ENCODE measurements at places on chromosomes 2 and 18.

DNA sequence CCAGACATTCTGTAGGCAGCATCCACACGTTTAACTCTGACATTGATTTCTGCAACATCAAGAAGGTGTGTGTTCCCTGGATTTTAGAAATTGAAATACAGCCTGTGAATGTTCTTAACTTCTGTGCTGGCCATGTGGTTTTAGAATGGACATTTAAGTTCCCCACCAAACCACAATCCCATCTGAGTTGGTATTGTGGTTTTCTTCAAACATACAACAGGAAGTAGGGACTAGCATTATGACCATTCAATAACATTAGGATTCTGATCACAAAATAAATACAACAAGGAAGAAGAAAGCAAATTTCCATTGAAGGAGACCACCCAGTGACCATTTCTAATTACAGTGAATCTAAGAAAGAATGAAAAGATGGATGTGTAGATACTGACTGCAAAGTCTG lies 51.2 kb downstream of the MAP3K20 start:
- DNase-seq, result no peak

- no peak for DNase-seq
Observed at GRCh38 chr2:27701676-27702075, 38.0 kb downstream of the SLC4A1AP start.

GRCh38 chr2:156818944-156819343 lies 382.8 kb downstream of the GPD2 start:
- no peak for DNase-seq

DNA sequence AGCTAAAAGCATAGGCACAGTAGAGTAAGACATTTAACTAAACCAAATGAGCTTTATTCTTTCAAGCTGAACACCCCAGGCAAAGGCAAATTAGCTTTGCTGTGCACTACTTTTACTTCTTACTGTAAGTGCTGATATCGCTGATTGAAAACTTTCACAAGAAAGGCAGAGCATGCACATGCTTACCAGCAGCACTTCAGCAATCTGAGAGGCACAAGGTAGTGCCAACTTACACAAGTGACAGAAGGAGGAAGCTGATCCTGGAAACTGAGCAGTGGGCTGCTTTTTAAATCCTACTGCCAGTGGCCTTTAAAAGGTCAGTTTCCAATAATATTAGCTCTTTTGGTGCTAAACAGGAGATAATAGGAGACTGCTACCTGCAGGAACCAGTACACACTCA lies 43.9 kb downstream of the LANCL1 start:
- DNase-seq, result no peak

DNA sequence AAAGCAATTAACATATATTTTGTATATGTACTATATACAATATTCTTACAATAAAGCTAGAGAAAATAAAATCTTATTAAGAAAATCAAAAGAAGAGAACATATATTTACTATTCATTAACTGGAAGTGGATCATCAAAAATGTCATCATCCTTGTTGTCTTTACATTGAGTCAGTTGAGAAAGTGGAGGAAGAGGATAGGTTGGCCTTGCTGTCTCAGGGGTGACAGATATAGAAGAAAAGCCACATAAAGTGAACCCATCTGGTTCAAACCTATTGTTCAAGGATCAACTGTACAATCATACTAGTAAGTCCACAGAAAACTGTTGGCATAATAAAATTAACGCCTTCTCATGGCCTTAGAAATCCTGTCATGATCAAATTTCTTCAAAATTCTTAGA lies 26.6 kb downstream of the SESTD1 start:
- DNase-seq, result no peak

DNA sequence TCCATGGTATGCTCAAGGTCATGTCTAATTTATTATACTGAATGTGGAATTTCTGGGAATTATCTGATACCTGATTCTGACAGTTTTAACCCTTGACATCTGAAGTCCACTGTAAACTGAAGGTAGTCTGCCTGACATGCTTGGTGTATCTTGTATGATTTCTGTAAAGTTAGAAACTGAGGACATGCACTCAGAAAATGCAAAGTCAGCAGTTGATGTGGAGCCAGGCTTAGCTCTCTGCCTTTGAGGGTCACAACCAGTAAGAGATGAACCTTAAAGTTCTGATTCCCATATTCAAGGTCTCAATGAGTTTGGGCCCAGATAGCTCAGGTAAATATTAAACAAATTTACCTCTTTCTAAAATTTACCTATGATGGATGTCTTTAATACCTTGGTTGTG lies 12.3 kb upstream of the CTLA4 start:
- no peak for DNase-seq

GRCh38 chr18:76846217-76846616 lies 23.9 kb downstream of the ZNF236 start:
- DNase-seq, result no peak

- DNase-seq, result no peak
Observed at GRCh38 chr2:183919926-183920325, 678.4 kb upstream of the ZNF804A start.

GRCh38 chr2:199875400-199875799 lies 24.4 kb upstream of the FTCDNL1 start:
- no peak for DNase-seq

- no peak for DNase-seq
Observed at GRCh38 chr2:8611700-8612099, 70.2 kb upstream of the ID2 start.

DNA sequence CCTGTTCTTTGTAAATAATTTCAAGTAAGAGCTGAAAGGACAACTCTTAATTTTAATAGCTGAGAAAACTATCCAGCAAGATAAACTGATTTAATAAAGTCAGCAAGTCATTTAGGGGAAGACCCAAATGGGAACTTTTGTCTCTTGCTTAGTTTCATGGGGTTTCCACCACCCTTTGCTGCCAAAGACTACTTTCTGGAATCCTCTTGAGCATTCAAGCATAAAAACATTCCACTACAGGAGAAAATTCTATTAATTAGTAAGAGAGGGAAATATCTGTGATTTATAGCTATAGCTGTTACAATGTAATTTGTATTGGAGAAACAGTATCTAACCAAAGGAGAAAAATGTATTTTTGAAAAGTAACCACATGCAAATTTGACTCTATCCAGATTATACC lies 20.6 kb downstream of the EFEMP1 start:
- DNase-seq, result no peak

DNA sequence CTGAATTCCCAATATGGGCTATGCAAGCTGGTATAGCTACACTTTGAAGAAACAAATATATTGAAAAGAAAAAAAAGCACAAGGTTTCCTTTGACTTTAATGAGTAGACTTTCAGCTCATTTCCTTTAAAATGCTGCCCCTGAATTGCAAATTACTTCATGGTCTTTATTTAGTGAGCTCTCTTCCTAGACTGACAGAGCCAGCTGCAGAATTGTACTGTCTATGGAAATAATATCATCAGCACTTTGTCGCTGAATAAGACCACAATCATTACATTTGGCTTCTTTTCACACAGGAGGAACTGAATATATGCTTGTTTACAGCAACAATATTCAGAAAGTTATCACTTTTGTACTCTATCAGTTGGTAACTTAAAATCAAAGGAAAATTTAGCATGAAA lies 41.7 kb downstream of the ARL5A start:
- DNase-seq, result no peak

- DNase-seq, result no peak
Observed at GRCh38 chr2:237022533-237022932, 63.2 kb upstream of the COPS8 start.

- no peak for DNase-seq
Observed at GRCh38 chr2:11562011-11562410, 28.2 kb downstream of the GREB1 start.

GRCh38 chr2:100513650-100514049 lies 43.4 kb downstream of the NMS start:
- DNase-seq, result no peak

DNA sequence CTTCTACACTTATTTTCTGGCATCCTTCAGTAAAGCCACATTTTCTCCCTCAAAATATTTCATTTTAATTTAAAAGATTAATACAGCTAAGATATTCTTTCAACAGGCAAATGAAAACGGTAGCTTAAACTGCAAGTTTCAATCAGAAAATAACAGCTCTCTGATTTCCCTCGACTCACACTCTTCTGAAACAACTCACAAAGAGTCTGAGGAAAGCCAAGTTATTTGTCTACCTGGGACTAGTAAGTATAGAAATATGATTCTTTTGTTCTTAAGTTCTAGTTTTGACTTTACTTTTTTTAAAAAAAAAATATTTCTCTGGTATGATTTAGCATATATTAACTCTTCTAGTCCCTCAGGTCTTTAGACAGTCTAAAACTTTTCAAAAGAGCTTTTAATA lies 27.2 kb downstream of the CEP192 start:
- DNase-seq, result no peak

DNA sequence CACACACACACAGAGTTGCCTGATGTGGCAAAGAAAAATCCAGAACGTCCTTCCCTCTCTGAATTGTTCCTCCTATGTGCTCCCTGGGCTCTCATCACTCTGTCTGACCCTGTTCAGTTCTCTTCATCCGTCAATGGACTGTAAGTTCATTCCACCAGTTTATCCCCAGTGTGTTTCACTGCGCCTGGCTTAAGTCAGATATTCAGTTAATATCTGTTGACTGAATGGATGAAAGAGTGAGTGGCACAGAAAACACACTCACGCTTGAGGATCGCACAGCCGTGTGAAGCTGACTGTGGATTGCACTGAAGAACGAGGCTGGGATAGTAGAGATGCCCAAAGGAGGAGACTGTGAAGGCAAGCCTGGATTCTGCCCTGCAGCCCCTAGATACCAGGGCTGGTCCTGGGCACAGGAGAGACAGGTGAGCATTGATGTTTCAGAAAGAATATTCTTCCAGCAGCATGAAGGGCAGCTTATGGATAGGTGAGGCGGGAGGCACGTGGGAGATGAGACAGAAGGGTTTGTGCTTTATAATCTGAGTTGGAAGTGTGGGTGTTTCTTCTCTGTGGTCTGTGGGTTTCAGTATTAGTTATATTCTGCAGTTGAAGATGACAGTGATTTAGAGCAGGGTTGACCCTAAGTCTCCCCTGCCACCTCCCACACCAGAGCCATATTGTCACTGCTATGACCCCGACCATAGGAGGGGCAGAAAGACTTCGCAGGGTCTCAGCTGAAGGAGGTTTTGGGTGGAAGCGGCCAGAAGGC lies 129.9 kb downstream of the SOCS6 start:
- no peak for DNase-seq

Data from stimulated activated CD4-positive, alpha-beta T cell treated with anti-CD3 and anti-CD28 coated beads, Interleukin-1b, Interleukin-23, amount 100 ng/mL, for 1 hour (primary cell).